Activated CD4-positive, alpha-beta memory T cell treated with anti-CD3 and anti-CD28 coated beads, Interleukin-2, amount 10 ng/mL, durations not matched to agents 7 days and 5 days (primary cell): ENCODE measurements at places on chromosomes 2 and 18. TPM values are rescaled to one million over a fixed set of nuclear protein-coding genes. Genes with fewer than 3 reads are reported as not detected.

Gene TMSB10
- total RNA-seq, result 5,768 TPM

Gene RIT2
- not detected for total RNA-seq

Gene HOXD9
- total RNA-seq, result not detected

Gene WNT6
- total RNA-seq, result not detected

Gene SIX2
- total RNA-seq, result not detected

Gene POTEC
- not detected for total RNA-seq

Gene FKBP7
- total RNA-seq, result 1.6 TPM

Gene PRKAG3
- total RNA-seq, result not detected

DNA sequence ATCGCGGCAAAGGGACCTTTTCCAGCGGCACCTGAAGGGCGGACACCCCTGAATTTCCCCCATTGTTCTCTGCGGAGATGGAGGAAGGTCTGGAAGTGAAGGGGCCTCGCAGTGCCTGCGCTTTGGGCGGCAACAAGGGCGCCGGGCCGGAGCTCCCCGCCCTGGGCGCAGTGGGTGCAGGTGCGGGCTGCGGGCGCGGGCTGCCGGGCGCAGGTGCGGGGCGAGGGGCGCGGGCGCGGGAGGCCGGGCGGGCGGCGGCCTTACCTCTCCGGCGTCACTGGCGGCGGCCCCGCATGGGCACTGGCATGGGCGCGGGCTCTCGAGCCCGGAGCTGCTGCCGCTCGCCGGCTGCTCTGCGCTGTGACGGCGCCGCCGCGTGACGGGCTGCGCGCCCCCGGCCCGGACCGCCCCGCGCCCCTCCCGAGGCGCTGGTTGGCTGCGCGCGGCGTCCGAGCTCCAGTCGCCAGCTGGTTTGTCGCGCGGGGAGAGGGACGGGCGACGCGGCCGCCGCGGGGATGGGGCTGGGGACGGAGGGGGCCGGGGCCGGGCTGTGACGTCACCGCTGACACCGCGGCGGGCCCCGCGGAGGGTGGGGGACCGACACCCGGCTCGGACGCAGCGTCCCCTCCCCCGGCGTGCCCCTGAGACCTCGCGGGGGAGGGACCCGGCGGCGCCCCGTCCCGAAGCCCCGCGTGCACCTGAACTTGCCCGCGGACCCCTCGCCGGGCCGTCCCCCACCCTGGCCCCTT lies at the start of gene KIF1A:
Gene KIF1A (minus strand): TSS at position 362 of the 749 bp plus-strand sequence. CDS start 22,467 bp downstream, outside the sequence.
- no peak within 1 kb of the TSS for H3K27ac ChIP-seq
- H3K4me1 ChIP-seq, result peaks cover 8% of the 10 kb centered on the region
- DNase-seq, result peak; percentile 10
- no peaks in the 10 kb centered on the region for H3K36me3 ChIP-seq
- H3K27me3 ChIP-seq, result peaks cover 55% of the 10 kb centered on the region
- no peak within 1 kb of the TSS for H3K4me3 ChIP-seq

DNA sequence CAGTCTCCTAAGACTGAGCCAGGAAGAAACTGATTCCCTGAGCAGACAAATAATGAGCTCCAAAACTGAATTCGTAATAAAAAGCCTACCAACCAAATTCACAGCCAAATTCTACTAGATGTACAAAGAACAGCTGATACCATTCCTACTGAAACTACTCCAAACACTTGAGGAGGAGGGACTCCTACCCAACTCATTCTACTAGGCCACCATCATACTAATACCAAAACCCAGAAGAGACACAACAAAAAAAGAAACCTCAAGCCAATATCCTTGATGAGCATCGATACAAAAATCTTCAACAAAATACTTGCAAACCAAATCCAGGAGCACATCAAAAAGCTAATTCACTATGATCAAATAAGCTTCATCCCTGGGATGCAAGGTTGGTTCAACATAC lies 20.0 kb downstream of the RNU4ATAC start:
- peaks cover 35% of the 10 kb centered on the region for H3K4me1 ChIP-seq
- peaks cover 40% of the 10 kb centered on the region for H3K36me3 ChIP-seq
- H3K4me3 ChIP-seq, result no peak overlapping the region
- H3K27ac ChIP-seq, result no peak overlapping the region

DNA sequence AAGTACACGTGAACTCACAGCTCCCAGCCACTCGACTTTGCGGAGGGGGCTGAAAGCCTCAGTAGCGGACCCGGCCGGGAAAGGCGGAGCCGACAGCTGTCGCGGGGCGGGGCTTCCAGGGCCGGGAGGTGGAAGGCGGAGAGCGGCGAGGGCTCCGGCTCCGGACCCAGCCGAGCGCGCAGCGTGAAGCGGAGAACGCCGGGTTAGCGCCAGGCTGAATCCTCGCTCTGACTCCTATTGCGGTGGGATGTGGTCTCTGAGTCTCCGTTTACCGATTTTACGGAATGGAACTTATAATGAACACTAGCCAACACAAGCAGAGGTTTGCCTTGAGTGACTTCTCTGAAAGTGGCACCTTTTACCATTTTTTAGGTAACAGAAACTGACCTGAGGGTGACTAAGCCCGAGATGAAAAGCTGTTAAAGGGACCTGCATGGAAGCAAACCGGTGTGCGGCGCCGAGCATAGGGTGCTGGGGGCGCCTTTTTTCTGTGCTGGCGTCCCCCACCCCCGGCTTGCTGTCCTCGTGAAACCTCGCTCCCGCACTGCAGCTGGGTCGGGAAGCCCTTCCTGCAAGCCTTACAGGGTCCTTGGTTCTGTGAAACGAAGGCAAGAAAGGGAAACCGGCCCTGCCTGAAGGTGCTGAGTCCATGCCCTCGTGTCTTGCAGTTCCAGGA lies 72.9 kb downstream of the EN1 start:
- H3K4me3 ChIP-seq, result no peak overlapping the region
- peaks cover 22% of the 10 kb centered on the region for H3K27me3 ChIP-seq
- H3K4me1 ChIP-seq, result no peaks in the 10 kb centered on the region
- no peaks in the 10 kb centered on the region for H3K36me3 ChIP-seq
- no peak for DNase-seq
- H3K27ac ChIP-seq, result no peak overlapping the region

GRCh38 chr18:2402084-2402483 lies 169.2 kb downstream of the METTL4 start:
- no peak overlapping the region for H3K27ac ChIP-seq
- no peaks in the 10 kb centered on the region for H3K36me3 ChIP-seq

DNA sequence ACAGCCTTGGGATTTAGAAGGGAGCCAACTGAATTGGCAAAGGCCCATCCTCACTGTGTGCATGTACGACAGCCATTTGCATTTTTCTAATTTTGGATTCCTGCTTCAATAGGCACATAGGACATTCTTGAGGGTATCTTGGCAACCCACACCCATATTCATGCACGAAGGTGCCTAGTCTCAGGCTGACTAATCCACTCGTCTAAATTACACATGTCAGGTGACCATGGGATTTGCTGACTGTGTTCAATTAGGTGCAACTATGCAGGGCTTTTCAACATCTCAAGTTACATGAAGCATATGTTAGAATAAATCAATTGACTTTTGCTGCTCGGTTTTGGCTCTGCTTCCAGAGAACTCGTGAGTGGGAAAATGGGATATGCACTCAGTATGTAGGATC lies 249.7 kb downstream of the SP3 start:
- no peak for DNase-seq
- H3K27me3 ChIP-seq, result peaks cover 4% of the 10 kb centered on the region
- H3K4me3 ChIP-seq, result no peak overlapping the region
- no peak overlapping the region for H3K27ac ChIP-seq
- no peaks in the 10 kb centered on the region for H3K36me3 ChIP-seq
